ENCODE measurements at places on chromosomes 1 and 21.
A peak's percentile ranks its signal among the peaks of the same experiment; 100 is the strongest.

DNA sequence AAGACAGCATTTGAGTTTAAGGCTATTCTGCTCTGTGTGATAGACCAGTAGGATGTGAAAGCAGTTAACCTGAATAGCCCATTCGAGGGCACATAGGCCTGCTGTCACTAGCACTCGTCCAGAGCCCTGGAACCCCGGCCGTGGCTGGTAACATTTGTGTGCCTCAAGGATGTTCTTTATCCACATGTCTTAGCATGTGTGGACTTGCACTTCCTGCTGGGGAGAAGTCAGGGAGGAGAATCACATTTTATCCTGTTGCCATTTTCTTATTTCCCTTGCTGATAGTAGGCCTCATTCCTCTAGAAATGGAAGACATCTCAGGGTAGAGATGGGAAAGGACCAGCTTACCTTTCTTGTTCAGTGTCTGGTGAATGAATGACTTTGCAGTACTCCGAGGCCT is 54.7 kb downstream of the VPS13D start:
- DNase-seq, result no peak

DNA sequence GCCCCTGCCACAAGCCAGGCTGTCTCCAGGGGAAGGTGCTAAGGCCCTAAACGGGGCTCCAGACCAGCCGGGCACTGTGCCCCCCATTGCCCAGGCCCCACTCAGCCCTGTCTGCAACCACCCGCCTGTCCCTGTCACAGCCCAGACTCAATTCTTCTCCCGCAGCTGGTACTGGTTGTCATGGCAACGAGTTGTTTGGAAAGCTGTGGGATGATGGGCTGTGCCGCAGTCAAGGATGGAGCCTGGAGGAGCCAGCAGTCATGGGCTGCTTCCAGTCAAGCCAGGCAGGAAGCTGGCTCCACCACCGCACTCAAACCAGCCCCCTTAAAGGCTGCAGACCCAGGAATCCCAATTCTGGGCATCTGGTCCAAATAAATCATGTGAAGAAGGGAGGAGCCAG is 4.2 kb downstream of the SPOCD1 start:
- no peak for DNase-seq

- no peak for DNase-seq
Observed at GRCh38 chr1:51298322-51298705, 32.0 kb downstream of the TTC39A start.

DNA sequence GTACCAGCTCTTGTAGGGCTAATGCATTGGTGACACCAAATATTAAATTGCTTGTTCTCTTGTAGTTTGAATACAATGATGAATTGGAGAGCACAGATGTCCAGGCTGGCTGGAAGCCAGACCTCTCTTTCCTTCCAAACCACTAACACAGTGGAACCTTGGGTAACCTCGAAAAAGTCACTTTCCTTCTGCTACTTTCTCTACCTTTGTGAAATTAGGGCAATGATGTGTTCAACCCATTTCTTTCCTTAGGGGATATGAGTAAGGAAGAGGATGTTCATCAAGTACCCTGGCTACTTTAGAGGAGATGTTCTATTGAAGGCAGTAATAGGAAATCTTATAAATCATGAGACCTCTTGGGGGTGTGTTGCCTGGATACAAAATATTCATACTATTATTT is 55.7 kb downstream of the XCL2 start:
- no peak for DNase-seq

DNA sequence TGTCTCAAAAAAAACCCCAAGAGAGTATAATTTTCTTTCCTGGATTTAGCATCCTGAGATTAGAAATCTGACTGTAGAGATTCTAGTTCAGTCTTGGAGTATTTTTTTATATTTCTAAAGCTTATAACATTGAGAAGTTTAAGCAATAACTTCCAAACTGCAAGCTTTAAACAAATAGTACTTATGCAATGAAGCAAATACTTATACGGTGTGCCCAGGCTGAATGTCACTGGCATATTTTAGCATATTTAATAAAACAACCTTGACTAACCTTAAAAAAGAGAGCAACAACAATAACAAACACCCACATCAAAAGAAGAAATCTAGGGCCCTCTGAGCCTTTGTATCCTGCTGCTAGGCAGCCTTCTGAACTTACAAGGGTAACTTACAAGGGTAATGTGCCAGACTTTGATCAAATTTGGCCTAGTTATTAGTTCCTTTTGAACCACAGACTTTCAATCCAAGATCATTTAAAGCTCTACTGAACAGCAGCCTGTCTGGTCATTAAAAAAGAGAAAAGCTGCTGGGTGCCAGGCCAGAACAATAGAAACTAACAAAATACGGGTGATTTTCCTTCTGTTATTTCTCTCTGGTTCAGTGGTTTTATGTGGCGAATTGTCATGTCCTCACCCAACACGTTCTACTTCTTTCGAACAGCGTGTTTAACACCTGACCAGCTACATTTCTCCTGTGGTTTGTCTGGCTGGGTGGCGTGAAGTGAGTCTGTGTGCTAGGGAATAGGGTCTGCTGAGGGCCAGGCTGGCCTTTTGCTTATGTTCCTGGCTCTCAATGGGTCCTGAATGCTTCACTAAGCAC is 16.2 kb downstream of the MTOR start:
- DNase-seq, result no peak

GRCh38 chr1:1857096-1857703 is 33.7 kb downstream of the GNB1 start:
- no peak for DNase-seq

GRCh38 chr1:21867451-21867996 is 55.5 kb downstream of the LDLRAD2 start:
- no peak for DNase-seq

GRCh38 chr1:158095737-158096335 is 84.9 kb upstream of the CD1D start:
- peak; percentile 75 for DNase-seq

- DNase-seq, result no peak
Observed at GRCh38 chr1:184036517-184036949, 995 bp downstream of the COLGALT2 start.

DNA sequence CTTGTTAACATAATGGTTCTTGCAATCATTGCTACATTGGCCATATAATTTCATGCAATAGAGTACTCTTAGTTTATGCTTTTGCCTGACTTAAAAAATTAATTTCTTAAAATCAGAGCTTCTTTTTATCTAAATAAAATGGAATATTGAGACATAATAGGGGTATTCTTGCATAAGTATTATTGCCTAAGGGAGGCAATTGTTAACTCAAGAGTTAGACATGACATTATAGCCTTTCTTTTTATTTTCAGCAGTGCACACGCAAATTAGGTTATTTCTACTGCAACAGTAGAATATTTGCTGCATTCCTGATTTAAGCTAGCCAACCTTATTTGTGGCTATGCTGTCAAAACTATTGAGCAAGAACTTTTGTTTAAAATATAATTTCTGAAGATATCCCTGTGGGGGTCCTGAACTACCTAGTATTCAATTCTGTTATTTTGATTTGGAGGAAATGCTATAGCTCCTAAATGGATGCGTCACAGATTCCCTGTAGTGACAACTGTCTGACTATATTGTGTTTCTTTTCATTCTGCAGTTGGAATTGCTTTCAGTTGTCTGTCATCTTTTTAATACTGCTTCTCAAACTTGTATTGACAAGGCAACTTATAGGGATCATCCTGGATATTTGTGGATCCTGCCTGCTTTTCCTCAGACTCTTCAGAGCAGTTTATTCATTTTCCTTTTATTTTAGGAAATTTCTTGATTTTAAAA is 211.0 kb downstream of the PATJ start:
- DNase-seq, result no peak

- DNase-seq, result no peak
Observed at GRCh38 chr1:18955441-18956192, 859 bp downstream of the IFFO2 start.

- DNase-seq, result no peak
Observed at GRCh38 chr1:232045139-232045994, 418.8 kb downstream of the DISC1 start.

DNA sequence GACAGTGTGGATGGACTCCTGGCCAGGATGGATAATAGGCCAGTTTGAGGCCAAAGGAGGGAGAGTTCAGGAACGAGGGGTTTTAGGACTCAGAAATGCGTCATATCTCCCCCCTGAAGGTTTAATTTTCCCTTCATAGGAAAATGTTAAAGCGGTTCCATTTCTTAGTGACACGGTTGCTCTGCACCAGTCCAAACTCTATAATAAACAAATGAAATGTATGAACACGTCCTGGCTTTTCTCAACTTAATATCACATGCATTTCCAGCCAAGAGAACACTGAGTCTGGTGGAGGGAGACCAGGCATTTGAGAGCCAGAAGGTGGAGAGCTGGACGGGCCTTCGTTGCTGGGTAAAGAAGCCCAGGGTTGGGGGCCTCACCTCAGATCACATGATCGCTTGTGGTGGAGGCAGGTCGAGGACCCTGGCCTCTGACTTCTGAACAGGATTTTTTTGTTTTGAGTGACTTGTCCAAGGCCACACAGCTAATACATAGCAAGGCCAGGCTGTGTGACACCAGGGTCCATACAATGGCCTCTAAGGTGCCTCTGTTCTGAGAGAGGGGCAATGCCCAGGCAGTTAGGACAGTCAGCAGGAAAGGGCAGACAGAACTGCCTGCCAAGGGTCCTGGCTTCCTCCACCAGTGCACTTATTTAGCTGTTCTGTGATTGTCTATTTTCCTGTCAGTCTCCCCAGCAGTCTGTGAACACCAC is 11.4 kb downstream of the SLC1A7 start:
- no peak for DNase-seq

- DNase-seq, result no peak
Observed at GRCh38 chr1:26938004-26938658, 16.6 kb downstream of the NUDC start.

DNA sequence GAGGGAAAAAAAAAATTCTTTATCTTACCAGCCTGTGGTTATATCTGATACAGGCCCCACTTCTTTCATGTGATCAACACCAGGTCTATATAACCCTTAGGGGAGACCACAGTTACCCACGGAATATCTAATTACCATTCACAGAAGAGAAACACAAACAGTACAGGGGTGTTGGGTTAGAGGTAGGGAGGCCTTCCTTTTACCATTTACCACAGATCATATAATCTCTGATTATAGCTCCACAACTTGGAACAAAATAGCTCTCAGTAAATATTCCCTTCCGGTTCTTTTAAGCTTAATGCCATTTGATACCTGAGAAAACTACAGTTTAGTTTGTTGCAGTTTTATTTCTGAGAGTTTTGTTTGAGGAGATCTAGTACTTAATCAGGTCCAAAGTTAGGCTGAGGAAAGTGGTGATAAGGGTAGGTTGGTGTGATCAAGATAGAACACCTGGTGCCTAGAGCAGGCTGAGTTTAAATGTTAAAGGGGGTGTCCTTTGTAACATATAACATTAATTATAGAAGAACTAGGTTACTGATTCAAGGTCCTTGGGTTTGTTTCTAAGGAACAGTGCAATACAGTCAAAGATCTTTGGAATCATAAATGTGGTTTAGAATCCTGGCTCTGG is 14.1 kb downstream of the EPB41 start:
- no peak for DNase-seq

- no peak for DNase-seq
Observed at GRCh38 chr1:48610628-48611542, 138.9 kb upstream of the SPATA6 start.

GRCh38 chr1:116737020-116737854 is 17.0 kb upstream of the CD2 start:
- DNase-seq, result no peak

Measured in iPS DF 6.9 (cell line).